ENCODE measurements at places on chromosomes 4 and X.

DNA sequence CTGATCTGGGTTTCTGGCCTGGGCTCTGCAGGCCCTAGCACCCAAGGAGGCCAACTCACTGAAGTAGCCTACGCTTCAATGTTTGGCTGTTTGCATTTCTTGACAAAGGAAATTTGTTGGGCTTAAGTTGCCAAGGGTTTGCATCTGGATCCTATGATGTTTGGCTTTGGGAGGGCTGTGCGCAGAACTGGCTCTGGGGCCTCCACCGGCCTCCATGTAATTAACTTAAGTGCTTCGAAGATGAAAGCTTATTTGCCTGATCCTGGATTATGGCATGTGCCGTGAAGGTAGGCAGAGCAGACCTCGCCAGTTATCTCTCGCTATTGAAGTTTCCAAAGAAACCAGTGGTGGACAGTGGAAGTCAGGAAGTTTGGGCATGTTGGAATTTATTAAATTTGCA lies 124.3 kb upstream of the STX18 start:
- no peak for DNase-seq

DNA sequence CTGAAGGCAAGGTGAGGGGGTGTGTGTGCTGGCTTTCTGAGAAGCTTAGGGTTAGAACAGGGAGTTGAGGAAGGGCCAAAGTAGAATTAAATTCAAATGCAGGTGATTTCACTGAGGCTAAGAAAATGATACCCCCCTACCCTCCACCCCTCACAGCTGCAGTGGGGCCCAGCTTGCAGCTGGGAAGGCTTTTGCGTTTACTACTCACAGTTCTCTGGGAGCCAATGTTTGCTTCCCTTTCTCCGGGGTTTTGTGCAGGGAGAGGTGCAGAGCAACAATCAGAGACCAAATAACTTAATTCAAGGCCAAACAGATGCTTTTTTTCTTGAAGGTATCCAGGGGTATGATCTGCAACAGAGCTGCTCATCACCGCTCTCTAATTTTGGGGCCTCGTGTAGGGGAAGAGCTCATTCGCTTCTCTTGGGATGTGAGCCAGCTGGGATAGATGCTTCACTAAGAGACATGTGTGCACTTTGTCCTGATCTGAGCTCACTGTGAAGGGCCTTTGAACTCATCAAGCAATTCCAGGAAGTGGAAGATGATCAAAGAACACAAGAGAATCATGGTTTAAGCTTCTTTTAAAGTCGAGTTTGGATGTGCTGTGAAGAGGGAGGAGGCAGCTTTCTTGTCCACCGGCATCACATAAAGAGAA lies 122.7 kb upstream of the C1GALT1C1 start:
- DNase-seq = no peak

- DNase-seq = no peak
Observed at GRCh38 chr4:179855469-179855868, 2387.7 kb upstream of the TENM3 start.

GRCh38 chr4:163693211-163693610 lies 198.7 kb downstream of the TMA16 start:
- DNase-seq = peak; percentile 62

DNA sequence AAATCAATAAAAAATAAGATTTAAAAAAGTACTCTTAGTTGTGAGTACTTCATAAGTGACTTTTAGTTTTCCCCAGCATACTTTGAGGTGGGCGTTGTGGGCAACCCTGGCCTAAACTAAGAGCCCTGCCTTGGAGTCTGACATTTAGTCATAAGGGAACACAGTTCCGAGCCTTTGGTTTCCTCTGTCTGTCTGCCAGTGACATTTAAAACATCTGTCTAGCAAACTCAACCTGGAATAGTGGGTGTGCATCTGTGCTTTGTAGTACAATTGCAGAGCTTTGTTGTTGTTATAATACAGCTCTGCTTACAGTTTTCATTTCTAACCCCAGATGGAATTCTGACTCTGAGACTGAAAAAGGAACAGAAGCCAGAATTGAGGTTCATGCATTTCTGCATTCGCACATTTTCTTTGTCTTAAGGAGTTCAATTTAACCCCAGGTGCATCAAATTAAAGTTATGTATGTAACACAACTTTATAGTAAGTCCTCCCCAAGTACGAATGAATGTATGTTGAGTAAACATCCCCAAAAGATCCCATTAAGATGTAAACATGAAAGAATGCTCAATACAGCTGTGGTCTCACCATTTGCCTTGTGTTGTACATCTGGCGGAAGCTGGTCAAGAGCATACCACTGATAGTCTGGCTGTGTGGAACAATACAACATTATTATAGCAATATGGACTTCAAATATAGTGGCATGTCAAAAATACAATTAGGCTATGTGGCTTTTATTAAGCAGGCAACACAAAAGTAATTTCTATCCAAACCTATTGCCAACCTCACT lies 25.9 kb downstream of the TNIP3 start:
- DNase-seq = no peak

DNA sequence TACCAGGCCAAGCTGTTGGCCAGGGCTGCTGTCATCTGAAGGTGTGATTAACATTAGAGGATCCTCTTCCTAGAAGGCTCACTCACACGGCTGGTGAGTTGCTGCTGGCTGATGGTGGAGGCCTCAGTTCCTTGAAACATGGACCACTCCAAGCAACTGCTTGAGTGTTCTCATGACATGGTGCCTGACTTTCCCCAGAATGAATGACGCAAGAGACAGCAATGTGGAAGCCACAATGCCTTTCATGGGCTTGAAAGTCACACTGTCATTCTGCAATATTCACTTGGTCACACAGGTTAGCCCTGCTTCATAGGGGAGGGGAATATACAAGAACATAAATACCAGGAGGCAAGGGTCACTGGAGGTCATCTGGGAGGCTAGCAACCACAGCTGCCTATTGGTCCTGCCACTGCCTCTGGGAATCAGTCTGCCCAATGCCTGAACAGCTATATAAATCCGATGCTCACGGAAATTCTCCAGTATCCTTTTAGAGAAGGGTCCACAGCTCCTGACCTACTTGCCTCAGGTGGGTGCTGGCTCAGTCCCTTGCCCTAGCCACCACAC lies 97.1 kb upstream of the MAML3 start:
- no peak for DNase-seq

GRCh38 chr4:39044956-39045826 lies 13.0 kb upstream of the TMEM156 start:
- peak; percentile 43 for DNase-seq

- DNase-seq = no peak
Observed at GRCh38 chrX:13828392-13828791, 11.5 kb upstream of the GPM6B start.

DNA sequence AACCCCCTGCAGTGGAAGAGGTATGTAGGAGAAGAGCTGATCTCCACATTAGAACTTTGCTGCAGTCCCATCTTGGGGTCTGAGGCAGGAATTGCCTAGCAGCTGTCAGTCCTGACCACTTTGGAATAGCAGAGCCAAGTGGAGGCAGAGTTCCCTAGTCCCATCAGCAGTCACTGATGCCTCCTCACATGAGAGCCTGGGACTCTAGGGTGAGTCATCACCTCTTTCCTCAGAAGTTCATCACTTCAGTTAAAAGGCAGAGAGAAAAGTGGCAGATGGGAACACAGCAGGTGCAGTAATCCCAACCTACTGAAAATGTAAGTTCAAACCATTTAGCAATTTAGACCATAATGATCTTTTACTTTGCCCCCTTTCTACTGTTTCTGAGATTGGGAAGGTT lies 73.9 kb upstream of the MED14 start:
- peak; percentile 29 for DNase-seq

- no peak for DNase-seq
Observed at GRCh38 chrX:125544031-125544660, 224.5 kb downstream of the TEX13C start.

- no peak for DNase-seq
Observed at GRCh38 chr4:36288731-36289426, 7.5 kb downstream of the DTHD1 start.

- peak; percentile 94 for DNase-seq
Observed at GRCh38 chrX:74343343-74344279, 39.6 kb downstream of the ZCCHC13 start.

- DNase-seq = peak; percentile 30
Observed at GRCh38 chrX:19705196-19705769, 182.1 kb downstream of the SH3KBP1 start.

- DNase-seq = no peak
Observed at GRCh38 chr4:13024147-13025105, 459.7 kb downstream of the RAB28 start.

DNA sequence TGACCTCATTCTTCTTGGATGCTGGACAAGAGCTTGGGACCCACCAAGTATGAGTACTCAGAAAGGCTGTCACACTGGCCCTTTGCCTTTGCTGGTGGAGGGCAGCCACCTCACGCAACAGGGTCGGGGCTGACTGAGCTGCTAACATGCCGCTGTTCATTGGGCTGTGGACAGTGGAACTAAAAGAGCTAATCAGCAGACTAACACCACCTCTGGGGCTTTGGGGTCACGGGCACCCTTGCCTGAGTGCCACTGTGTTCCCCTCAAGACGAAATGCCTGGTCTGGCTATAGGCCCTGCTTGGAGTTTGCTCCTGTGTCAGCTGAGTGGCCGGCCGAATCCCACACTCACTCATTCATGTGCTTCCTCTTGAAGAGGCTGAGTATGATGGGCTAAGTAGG lies 559.6 kb downstream of the SPRY1 start:
- no peak for DNase-seq

GRCh38 chrX:49277535-49277830 lies 7.9 kb downstream of the PPP1R3F start:
- DNase-seq = no peak

DNA sequence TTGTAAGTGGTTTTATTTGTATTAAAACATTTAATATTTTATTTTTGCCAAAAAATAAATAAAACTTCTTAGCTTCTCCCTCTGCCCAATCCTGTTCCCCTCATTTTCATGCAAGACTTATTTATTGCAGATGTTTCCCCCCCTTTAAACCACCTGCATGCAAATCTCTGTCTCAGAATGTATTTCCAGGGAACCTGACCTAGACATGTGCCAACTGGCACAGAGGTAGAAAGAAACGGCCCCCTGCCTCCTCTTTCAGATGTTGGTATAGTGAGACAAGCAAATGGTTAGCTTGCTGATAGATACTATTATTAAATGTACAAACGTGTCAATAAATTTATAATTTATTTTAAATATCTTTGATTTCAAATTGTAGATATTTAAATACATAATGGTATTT lies 47.1 kb downstream of the KLF3 start:
- DNase-seq = no peak

DNA sequence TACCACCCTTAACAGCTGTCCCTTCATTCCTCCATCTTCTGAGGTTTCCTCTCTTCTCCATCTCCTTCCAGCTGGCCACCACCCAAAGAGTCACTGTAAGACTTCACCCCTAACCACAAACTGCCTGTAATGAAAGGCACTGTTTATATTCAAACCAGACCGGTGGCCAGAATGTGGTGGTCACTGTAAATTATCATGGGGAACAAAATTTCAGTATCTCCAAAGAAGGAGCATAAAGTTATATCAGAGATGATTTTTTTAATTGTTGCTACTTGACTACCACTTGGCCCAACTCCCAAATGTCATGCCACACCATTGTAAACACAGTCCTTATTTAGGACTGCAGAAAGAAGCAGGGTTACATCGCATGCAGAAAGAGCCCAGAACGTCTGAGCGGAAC lies 44.8 kb downstream of the SMARCA1 start:
- peak; percentile 40 for DNase-seq

DNA sequence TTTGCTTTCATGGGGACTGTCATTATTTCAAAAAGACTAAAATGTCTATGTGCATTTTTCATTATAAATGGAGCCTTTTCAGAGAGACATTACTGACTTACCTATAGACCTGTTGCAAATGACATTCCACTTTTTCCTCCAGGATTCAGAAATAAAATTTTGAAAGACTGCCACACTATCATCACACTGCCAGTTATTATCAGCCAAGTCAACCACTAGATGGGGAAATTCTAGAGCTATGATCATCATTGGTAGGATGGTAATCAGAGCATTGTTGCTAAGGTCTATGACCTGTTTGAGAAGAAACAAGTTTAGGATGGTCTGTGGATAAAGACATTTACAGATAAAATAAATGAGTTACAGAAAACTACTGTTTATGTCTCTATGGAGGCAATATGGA lies 22.5 kb downstream of the LRRC66 start:
- DNase-seq = no peak

Measured in EL (cell line).